ENCODE measurements at places on chromosomes 3 and 15.

- no peak for DNase-seq
These were observed 139.6 kb downstream of the LRRK1 start for GRCh38 chr15:101058735-101059134.

GRCh38 chr3:157306502-157306901 is 130.1 kb upstream of the PTX3 start:
- no peak for DNase-seq

DNA sequence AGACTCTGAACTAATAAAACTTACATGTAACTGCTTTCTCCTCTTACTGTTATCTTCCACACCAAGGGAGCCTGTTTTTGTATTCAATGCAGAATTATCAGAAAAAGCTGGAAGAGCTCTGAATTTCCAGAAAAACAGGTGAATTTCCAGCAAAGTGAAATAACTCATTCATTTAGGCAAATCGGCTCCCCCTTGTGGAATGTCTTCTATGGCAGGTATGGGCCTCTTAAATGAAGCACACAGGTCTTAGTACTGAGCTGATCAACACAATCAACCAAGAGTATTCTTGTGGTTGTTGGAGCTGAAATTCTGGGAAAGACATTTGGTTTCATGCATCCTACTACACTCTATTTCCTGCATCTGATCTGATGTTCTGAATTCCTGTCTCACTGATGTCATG is 31.0 kb upstream of the PTPRG start:
- DNase-seq = peak; percentile 37

GRCh38 chr15:81296673-81297072 is 27.3 kb downstream of the STARD5 start:
- no peak for DNase-seq

GRCh38 chr15:44584162-44584749 is 47.3 kb downstream of the EIF3J start:
- DNase-seq = no peak
